ENCODE measurements at places on chromosomes 1 and 21. TPM values are rescaled to one million over a fixed set of nuclear protein-coding genes. Genes with fewer than 3 reads are reported as not detected.

The KCNJ15 gene
- total RNA-seq, result not detected

GRCh38 chr1:16239972-16240491 is 3.0 kb upstream of the CPLANE2 start:
- H3K27me3 ChIP-seq, result no peaks in the 10 kb centered on the region
- no peak overlapping the region for H3K27ac ChIP-seq
- no peaks in the 10 kb centered on the region for H3K36me3 ChIP-seq
- DNase-seq, result no peak

The CRTC2 gene
- total RNA-seq, result 30.8 TPM

- DNase-seq, result no peak
- no peaks in the 10 kb centered on the region for H3K36me3 ChIP-seq
- H3K4me3 ChIP-seq, result no peak overlapping the region
- no peak overlapping the region for H3K27ac ChIP-seq
- no peaks in the 10 kb centered on the region for H3K27me3 ChIP-seq
- H3K4me1 ChIP-seq, result no peaks in the 10 kb centered on the region
Observed at GRCh38 chr1:214117780-214118179, 130.0 kb downstream of the PROX1 start.

Measured in Caco-2 (cell line).